ENCODE measurements at places on chromosomes 3 and 15.

- no peak for DNase-seq
Observed at GRCh38 chr15:60803059-60803458, 324.1 kb upstream of the ICE2 start.

GRCh38 chr3:17632401-17633100 is 109.9 kb downstream of the TBC1D5 start:
- DNase-seq = peak; percentile 83

GRCh38 chr3:150911771-150912170 is 6.5 kb upstream of the MINDY4B start:
- no peak for DNase-seq

DNA sequence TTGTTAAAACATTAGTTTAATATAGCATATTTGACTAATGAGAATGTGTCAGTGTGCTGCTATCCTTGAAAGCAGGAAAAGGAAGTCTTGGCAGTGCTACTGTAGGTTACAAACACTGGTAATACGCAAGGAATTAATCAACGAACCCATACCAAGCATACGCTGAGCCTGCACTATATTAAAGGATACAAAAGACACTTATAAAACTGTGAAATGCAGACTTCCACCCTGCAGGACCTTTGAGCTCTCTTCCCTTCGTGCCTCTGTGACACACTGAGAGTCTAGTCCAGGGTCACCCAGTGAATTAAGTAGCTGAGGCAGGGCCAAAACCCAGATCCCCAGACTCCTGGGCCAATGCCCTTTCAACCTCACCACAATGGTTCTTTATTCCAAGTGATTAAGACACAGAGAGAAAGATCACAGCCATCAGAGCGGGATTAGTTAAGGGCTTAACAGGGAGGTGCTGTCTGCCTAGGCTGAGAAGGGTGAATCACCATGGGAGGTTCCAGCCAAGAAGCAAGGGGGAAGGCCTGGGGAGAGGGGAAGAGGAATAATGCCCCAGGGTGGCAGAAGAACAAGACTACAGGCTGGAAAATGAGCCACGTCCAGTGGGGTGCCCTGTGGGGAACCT is 6.8 kb downstream of the ANXA2 start:
- DNase-seq = peak; percentile 83

GRCh38 chr3:39329493-39329892 is at the start of gene CCR8:
Gene CCR8 (plus strand): TSS chr3:39329709. CDS start chr3:39332332, 2,623 bp downstream.
- DNase-seq = no peak

- no peak for DNase-seq
Observed at GRCh38 chr3:145035682-145036081, 1064.1 kb downstream of the DIPK2A start.

DNA sequence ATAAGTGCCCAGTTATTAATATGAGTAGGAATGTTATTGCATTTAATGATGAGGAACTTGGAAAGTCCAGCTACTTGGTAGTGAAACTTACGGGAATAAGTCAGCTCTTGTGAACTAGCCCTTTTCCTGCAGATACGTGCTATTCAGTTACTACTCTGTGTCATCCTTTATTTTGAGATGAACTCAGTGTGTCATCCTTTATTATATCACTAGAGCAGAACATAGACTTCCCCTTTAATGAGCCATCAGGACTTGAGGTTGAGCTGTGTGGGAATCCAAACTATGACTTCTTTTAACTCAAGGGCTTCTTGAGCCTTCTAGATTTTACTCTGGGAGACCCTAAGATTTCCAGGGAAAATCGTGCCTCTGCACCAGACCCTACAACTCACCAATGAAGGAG is 3.6 kb downstream of the ACTC1 start:
- DNase-seq = peak; percentile 35

GRCh38 chr3:141336672-141337522 is 31.4 kb upstream of the ZBTB38 start:
- peak; percentile 87 for DNase-seq

GRCh38 chr15:34239151-34239808 is 14.5 kb downstream of the EMC4 start:
- peak; percentile 91 for DNase-seq

- no peak for DNase-seq
Observed at GRCh38 chr3:132840201-132840700, 118.0 kb upstream of the NPHP3 start.

DNA sequence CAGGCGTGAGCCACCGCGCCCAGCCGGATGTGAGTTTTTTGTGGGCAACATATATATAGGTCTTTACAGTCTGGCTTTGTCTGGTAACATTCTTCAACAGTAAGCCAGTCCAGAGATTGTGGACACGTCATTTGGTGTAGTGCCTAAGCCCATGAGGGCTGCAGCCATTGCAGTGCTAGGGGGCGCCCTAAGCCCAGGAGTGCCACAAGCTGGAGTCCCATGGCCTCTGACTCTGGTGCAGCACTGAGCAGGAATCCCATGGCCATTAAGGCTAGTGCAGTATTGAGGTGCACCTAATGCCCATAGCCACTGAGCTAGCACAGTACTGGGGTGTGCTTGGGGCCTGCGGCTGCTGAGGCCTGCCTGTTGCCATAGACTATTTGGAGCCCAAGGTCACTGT is 136.4 kb upstream of the NDN start:
- DNase-seq = no peak

- peak; percentile 73 for DNase-seq
Observed at GRCh38 chr15:85314633-85315032, 65.8 kb upstream of the AKAP13 start.

DNA sequence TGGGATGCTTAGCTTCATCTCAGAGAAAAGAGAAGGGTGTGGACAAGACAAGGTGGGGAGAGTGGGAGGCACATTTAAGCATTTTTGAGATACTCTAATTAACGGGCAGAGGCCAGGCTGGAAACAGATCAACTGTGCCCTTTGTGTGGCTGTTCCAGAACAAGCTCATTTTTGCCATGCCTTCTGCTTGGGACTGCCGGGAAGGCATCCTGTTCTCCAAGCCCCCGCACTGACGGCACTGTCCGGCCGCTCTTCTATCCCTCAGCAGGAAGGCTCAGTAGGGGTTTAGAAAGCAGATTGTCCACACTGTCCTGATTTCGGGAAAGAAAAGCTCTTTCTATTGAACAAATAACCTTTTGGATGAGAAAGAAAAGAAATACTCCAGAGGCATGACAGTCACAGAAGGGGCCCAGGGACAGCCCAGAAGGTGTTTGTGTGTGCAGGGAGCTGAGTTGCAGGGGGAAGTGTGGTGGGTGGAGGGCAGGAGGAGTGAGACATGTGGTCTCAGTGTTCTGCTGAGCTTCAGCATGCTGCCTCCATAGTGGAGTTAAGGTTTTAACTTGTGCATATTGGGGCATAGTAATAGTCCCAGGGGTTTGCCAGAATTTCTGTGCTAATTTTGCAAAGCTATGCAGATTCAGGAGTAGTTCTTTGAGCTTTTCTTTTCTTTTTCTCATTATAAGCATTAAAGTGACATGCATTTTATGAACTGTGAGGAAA is 27.3 kb downstream of the SV2B start:
- no peak for DNase-seq

Data from IMR-90 (cell line).